NCI-H1694 (cell line): ENCODE measurements at places on chromosomes 12 and 14.

DNA sequence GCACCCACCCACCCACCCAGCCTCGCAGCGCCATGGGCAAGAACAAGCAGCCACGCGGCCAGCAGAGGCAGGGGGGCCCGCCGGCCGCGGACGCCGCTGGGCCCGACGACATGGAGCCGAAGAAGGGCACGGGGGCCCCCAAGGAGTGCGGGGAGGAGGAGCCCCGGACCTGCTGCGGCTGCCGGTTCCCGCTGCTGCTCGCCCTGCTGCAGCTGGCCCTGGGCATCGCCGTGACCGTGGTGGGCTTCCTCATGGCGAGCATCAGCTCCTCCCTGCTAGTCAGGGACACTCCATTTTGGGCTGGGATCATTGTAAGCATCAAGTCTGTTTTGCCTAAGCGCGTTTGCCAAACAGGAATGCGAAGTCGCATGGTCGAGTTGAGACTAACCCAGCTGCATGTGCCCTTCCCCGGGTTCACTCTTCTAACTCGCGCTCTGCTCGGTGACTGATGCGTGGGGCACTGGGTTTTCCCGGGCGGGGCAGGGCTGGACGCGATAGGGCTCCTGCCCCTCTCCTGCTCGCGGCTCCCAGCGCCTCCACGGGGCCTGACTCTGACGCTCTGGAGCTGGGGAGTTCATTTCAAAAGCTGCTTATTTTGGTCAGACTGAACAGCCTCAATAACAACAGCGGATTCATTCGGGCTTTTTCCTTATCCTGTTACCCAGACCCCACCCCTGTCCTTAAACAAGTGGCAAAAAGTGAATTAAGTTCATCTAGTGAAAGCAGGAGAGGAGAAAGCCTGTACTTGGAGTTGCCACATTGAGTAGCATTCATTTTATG lies 458 bp downstream of the SSPN start:
- DNase-seq, result no peak

- DNase-seq, result no peak
These were observed 18.3 kb upstream of the ATP2A2 start for GRCh38 chr12:110262442-110263388.

DNA sequence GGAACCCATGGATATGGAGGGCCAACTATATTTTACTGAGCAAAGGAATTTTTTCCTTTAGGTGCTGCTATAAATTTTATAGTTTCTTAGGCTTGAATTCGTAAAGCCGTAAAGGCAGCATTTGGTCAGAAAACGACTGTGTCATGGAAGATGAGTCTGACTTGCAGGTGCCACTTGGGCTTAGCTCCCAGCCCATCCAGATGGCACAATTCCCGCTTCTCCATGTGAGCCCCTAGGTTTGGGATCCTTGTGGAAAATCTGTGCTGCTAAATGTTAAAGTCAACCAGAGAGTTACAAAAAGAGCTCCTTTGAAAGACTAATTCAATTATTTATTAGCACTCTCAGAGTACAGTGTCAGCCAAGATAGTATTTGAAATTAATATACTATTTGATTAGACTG lies 120.1 kb upstream of the NPAS3 start:
- no peak for DNase-seq

GRCh38 chr12:117980616-117981015 lies 11.8 kb upstream of the KSR2 start:
- no peak for DNase-seq

DNA sequence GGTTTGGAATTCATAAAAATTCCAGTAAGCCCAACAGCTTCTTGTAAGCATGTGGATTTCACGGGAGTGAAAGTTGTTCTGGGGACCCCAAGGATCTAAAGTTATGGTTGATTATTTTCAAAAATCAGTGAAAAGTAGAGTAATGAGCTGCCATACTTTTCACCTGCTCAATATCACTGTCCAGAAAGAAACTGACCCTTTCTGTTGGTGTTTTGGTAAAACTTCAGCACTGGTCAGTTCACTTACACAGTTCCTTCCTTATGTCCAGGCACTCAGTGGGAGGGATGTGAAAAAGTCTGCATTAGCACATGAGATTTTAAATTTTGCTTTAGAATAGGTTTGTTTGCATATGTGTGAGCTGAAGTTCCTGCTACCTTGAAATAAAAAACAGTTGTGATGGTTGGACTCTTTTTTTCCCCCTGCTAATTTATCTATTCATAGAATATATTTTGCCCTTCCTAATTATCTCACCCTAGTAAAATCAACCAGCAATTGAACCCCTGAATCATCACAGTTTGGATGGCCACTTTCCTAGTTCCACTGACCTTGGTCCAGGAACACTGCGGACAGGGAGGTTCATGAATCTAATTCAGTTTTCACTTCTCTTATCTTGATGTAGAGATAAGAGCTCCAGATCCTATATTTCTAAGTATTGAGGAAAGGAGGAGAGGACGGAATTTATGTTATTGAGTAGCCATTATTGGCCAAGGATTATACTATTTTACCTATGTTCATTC lies 25.8 kb downstream of the CFL2 start:
- no peak for DNase-seq

GRCh38 chr14:103696466-103697071 lies 18.7 kb downstream of the XRCC3 start:
- DNase-seq, result no peak
